ENCODE measurements at places on chromosomes 7 and 10.

- no peak for DNase-seq
These were observed 253.4 kb downstream of the KIAA1217 start for GRCh38 chr10:24462291-24462813.

GRCh38 chr7:155567646-155568332 is 21.4 kb upstream of the CNPY1 start:
- DNase-seq: no peak

DNA sequence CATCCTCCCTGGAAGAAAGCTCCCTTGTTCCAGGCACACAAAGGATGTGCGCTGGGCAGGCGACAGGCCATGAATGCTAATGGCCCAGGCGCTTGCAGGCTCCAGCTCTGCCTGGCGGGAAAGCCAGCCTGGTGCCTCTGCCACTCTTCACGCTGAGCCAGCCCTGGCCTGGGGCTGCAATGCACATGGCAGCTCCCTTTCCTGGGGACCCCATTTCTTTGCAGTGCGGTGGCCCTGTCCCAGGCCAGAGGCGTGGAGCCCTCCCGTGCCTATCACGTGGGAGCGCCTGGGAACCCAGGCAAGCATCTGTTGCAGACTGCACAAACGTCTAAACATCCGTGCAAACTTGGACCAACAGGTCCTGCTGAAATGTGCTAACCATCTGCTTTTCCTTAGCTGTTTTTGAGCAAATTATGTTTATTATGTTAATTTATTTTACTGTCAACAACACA is 152.1 kb upstream of the LYZL2 start:
- DNase-seq: no peak

- DNase-seq: no peak
These were observed 14.4 kb downstream of the MPLKIP start for GRCh38 chr7:40120020-40120419.

- DNase-seq: no peak
These were observed 286.6 kb downstream of the ANKRD7 start for GRCh38 chr7:118511146-118511545.

DNA sequence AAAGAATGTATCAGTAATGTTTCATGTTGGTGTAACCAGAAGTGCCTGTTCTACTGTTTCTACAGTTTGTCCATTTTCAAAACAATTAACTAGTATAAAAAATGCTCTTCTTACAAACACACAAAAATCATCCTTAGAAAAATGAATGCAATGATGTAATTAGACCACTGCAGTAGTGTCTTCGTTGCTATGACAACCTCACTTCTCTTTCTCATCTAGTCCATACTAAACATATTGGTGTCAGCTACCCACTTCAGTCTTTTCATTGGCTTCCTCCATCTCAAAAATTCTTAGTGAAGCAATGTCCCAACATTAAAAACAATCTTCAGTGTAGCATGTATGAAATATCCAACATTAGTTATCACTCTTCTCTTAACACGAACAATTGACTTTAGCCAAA is 1265.8 kb downstream of the REEP3 start:
- DNase-seq: no peak

DNA sequence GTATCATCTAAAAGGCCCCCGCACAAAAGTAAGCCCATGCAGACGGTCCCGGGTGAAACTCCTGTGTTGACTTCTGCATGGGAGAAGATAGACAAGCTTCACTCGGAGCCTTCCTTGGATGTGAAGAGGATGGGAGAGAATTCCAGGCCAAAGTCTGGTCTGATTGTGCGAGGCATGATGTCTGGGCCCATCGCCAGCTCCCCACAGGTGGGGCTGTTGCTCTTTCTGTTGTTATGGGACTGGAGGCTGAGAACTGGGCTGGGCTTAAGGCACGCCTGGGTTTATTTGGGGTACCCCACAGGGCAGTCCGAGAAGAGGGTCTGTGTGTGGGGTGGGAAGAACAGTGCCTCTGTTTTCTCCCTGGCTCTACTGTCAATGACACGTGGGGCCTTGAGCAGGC is 14.6 kb downstream of the MINDY4 start:
- no peak for DNase-seq

DNA sequence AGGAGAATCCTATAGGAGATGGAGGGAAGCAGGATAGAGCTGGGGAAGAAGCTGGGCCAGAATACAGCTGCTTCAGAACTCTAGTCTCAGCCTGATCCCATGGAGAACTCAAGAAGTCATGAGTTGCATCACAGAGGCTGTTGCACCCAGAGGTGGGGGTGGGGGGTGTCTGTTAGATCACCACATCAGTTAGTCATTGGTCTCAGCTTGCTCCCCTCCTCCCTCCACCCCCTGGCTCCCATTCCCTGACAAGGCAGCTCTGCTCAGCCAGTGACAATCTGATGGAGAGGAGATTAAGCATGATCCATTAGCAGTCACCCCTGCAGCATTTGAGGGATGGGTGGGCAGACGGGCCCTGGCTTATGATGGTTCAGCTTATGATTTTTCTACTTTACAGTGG is 58.4 kb upstream of the FGL2 start:
- no peak for DNase-seq

- no peak for DNase-seq
These were observed 23.0 kb upstream of the AFAP1L2 start for GRCh38 chr10:114427124-114427852.

DNA sequence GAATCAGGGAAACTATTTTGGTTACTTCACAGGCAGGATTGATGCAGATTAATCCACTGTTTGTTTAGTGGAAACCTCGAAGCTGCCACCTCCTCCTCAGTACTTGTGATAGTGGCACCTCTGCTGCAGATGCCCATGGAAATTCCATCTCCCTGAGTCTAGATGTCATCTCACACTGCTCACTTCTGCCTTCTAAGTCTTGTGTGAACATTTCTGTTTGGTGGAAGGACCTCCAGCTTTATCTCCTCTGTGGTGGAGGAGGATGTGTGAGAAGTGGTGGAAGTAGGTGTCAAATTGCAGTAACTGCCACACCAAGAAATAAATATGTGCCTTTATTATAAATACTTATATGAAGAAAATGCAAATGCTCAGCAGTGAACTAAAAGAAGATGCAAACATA is 25.8 kb upstream of the GPR141 start:
- DNase-seq: no peak

- DNase-seq: peak; percentile 26
These were observed 803.1 kb downstream of the PCDH15 start for GRCh38 chr10:53997953-53998352.

DNA sequence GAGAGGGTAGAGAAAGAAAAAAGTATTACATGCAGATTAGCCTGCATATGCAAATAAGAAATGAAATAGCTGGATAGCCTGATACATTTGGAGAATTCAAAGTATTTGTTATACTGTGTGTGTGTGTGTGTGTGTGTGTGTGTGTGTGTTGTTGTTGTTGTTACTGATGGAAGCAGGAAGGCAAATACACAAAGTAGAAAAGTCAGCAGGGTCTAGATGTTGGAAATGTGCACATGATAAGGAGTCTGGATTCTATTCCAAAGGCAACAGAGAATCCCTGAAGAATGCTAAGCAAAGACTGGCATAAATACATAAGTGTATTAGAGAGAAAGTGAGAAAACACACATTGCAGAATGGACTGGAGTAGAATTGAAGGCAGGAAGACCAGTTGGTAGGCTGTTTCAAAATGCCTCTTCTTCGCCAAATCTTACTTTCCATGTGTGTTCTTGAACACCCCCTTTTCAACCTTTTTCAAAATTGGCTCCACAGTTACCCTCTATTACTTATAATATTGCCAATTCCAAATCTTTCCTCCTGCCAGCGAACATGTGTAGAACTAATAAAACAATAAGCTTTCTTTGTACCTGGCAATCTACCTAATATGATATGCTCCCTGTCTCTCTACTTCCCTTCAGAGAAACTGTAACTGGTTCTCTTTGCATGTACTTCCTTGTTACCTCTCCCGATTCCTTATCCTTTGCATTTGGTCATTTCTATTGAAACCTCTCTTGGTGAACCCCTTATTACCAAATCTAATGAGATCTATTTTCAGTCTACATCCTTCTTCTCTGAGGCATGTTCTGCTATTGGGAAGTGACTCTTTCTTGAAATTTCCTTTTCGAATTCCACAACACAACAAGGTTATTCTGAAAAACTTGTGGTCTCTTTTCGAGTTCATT is 6.2 kb downstream of the CPED1 start:
- DNase-seq: no peak

DNA sequence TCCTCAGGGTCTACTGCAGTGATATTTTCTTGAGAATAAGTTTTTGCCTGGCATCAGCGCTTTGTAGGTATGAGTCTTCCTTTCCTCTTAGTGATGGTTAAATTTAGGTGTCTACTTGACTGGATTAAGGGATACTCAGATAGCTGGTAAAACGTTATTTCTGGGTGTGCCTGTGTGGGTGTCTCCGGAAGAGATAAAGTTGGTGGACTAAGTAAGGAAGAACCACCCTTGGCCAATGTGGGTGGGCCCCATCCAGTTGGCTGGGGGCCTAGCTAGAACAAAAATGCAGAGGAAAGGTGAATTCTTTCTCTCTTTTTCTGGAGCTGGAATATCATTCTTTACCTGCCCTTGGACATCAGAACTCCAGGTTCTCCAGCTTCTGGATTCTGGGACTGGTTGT is 138.8 kb downstream of the ADCYAP1R1 start:
- no peak for DNase-seq

GRCh38 chr7:148445260-148446044 is 145.1 kb upstream of the C7orf33 start:
- no peak for DNase-seq

DNA sequence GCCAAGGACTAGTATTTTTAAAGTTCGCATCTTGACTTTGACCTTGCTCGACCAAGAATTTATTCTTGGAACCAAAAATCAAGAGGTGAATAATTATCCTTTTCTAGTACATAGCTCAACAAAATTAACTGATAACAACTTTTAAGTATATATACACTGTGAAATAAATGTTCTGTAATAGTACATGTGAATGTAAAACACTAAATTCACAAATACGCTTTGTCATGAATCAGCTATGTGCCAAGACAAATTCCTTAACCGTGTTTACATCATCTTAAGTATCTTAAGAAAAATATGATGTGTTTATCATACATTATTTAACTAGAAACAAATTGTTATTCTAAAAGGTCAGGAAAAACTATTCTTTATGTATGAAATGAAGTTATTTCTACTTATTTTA is 83.3 kb downstream of the CUL2 start:
- DNase-seq: no peak

DNA sequence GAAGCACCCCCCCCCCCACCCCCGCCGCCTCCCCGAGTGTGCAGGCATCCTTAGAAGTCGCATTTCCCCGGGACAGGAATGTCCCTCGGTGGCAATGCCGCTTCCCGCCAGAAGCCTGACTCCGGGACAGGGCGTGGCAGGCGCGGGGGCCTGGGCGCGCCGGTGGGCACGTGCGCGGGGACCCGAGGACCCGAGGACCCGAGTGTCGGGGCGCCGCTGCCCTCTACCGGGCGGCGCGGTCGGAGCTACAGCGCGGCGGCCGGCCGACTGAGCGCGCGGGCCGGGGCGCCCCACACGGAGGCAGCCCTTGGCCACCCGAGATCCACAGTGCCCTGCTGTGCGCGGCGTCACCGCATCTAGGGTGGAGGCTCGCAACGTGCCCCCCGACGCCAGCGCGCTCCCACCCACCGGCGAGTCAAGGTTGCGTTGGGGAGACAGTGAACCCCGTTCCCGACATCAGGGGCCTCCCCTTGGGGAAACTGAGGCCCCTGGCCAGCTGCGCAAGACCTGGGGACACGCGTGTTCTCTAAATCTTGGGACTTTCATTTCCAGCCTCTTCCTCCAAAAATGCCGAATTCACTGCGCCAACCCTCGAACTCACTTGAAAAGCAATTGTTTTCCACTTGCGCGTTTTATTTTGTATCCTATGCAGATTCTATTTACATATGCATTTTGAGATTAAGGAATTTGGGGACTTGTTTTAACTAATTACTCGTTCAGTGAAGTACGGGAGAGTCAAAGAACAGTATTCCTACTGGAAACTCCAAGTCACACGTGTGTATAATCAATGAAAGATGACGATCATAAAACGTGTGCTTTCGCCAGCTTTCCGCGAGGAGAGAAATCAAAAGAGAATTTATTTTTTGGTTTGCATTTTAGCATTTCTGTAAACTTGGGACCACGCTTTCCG is 3.1 kb upstream of the CUX1 start:
- DNase-seq: peak; percentile 54

GRCh38 chr10:79928028-79928583 is 20.8 kb downstream of the SFTPD start:
- no peak for DNase-seq

DNA sequence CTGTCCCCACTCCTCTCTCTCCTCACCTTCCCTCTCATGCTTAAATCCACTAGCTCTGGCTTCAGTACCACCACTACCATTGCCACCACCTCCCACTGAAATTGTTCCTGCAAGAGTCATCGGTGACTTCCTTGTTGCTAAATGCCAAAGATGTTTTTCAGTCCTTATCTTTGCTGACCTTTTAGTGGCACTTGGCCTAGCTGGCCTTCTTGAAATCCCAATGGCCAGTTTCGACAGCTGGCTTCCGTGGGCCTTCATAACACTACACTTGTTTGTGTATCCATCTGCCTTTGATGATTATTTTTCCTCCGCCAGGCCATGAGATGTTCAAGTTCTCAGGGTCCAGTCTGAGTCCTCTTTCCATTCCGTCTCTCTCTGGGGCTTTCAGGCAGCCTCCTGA is 118.2 kb upstream of the NANOS1 start:
- DNase-seq: peak; percentile 45

GRCh38 chr7:138606236-138606635 is 94.9 kb downstream of the SVOPL start:
- no peak for DNase-seq

GRCh38 chr10:51001587-51001986 is 72.7 kb upstream of the PRKG1 start:
- peak; percentile 31 for DNase-seq

DNA sequence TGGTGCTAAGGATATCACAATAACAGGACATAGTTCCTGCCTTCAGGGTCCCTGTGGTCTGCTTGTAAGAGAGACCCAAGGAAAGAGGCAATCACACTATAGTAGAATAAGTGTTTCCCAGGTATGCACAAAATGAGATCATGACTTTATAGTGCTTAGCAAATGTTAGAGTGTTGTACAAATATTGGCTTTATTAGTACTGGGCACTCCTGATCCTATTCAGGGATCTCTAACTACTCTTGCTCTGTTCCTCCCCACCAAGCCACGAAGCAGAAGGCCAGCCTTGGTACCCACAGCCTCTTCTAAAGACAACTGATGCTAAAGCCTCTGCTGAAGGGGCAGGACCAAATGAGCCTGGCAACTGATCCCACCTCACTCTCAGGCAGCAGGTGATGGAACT is 75.1 kb downstream of the HERPUD2 start:
- no peak for DNase-seq

GRCh38 chr10:92689663-92690210 is at the start of gene HHEX:
Gene HHEX (plus strand): TSS chr10:92689955. CDS start chr10:92689987, 32 bp downstream.
- DNase-seq: peak; percentile 75

GRCh38 chr7:44188480-44189225 is 586 bp downstream of the GCK start:
- no peak for DNase-seq

DNA sequence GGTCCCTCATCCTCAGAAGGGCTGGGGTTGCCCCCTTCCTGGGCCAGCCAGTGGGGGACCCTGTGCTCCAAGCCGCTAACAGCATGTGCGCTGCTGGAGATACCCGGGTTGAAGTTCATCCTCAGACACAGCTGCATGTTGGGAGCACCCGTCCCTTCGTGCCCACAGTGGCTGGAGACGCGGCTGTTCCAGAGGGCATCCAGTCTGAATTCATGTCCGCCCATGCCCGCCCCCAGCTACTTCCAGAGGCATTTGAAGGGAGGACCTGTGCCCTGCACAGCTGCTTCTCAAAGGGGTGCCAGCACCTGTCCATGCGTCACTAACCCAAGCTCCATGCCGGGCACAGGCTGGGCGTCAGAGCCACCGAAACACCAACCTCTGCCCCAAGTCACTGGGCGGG is 68.1 kb upstream of the ADGRA1 start:
- no peak for DNase-seq

Measured in NCI-H460 (cell line).